HS-5 (cell line): ENCODE measurements at places on chromosomes 11 and 22.

- DNase-seq = no peak
Measured at GRCh38 chr11:11119917-11120316, 233.1 kb downstream of the CSNK2A3 start.

- no peak for DNase-seq
Measured at GRCh38 chr11:117861151-117862018, 15.1 kb downstream of the FXYD6 start.

GRCh38 chr11:64000026-64000739, 13.9 kb downstream of the OTUB1 start:
- DNase-seq = no peak

GRCh38 chr11:64971421-64972233, at the start of gene MAJIN:
MAJIN (minus strand) TSS chr11:64972108; CDS start chr11:64959405, 12,703 bp downstream.
- DNase-seq = no peak

- DNase-seq = peak; percentile 61
Measured at GRCh38 chr11:111694851-111695250, 71.3 kb downstream of the PPP2R1B start.

DNA sequence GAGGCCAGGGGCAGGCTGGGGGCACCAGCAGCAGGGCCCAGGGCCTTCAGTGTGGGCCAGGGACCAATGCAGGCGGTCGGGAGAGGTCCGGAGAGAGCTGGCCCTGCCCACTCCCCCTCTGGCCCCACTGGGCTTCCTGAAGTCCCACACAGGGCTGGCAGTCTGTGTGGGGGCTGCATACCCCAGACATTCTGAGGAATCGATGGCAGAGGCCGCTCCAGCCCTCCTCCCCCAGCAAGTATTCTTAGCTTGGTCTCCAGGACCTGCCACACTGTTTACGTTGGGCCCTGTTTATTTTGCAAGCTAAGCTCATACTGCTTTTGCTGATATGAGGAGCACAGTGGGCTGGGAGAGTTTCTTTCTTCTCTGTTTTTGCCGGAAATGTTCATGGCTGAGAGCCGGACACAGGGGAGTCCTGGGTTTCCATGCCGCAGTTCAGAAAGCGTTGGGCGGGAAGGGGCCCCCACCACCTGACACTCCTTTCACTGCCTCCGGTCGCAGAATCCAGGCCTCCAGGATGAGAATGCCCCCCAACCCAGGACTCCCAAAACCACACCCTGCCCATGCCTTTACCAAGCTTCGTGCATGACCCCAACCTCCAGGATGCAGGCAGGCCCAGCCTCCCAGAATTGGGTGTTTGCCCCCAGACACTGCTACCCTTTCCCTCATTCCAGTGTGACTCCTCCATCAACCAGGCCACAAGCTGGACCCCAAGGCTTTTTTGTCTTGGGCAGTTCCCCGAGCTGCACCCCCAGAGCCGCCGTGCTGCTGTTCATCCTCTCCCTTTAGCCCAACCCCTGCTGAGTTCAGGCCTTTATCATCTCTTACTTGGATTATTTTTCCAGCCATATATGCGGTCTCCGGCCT, 81.8 kb upstream of the KCNQ1OT1 start:
- no peak for DNase-seq

DNA sequence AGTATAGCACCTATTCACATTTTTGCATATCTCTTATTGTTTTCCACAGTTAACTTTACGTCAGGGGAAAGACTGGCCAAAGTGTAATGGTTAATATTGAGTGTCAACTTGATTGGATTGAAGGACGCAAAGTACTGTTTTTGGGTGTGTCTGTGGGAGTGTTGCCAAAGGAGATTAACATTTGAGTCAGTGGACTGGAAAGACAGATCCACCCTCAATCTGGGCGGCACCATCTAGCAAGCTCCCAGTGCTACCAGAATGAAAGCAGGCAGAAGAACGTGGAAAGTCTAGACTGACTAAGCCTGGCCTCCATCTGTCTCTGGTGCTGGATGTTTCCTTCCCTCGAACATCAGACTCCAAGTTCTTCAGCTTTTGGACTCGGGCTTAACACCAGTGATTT, 1900.7 kb upstream of the RAG2 start:
- no peak for DNase-seq

- DNase-seq = no peak
Measured at GRCh38 chr11:16191212-16191867, 165.0 kb downstream of the SOX6 start.

GRCh38 chr11:20497124-20497792, 102.2 kb upstream of the SLC6A5 start:
- DNase-seq = no peak
